Stimulated activated CD8-positive, alpha-beta memory T cell treated with anti-CD3 and anti-CD28 coated beads, Interleukin-7, amount 100 ng/mL, for 1 hour (primary cell): ENCODE measurements at places on chromosomes 3 and 15.

DNA sequence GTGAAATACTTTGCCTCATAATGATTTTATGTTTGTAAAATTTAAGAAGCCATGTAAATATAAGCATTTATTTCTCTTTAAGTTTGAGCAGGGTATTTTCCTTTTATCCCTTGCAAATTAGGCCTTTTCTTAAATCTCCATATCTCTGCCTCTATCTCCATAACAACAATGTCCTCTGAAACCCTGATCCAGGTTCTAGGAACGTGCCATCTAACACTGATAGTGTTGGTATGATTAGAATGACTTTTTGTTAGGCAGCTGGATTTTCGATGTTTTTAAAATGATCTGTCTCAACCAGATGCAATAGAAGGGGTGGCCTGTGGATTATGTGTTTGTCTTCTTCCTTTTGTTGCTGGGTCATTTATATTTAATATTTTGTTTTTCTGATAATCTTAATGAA is 77.9 kb downstream of the TRPC1 start:
- no peak for DNase-seq

- peak; percentile 7 for DNase-seq
These were observed 56.0 kb downstream of the SLC25A26 start for GRCh38 chr3:66276705-66277274.

GRCh38 chr15:40808861-40809450 is 1.7 kb upstream of the DNAJC17 start:
- no peak for DNase-seq

DNA sequence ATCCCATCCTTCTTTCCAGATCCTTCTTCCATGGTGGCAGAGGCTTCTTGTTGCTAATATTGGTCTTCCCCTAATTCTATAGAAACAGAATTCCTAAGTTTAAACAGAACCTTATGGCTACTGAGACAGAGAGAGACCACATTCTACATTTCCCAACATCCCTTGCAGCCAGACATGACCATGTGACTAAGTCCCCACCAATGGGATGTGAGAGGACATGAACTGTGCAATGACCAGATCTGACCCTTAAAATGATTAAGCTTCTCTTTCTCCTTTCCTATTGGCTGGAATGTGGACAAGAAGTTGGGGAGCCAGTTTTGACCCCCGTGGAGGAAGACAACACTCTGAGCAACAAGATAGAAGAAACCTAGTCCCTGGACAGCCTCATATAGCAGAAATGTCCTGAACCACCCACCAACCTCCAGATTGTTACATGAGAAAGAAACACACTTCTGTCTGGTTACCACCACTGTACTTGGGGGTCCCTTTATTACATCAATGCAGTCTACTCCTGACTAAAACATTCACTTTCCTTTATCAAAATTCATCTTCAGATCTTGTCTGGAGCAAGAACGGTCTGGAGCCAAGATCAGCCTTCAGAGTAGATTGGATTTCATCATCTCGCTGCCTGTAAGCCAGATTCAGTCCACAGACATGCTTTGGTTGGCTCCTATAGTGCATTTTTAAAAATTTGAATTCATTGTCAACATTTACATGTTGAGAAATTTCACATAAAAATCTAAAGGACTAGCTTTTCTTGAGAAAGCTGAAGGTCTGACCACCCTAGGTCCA is 183.9 kb downstream of the SHQ1 start:
- no peak for DNase-seq

DNA sequence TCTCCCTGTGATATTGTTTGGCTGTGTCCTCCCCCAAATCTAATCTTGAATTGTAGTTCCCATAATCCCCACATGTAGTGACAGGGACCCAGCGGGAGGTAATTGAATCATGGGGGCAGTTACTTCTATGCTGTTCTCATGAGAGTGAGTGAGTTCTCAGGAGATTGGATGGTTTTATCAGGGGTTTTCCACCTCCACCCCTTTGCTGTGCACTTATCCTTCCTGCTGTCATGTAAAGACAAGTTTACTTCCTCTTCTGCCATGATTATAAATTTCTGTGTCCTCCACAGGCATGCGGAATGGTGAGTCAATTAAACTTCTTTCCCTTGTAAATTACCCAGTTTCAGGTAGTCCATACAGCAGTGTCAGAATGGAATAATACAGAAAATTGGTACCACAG is 24.7 kb downstream of the TUSC7 start:
- no peak for DNase-seq

- DNase-seq, result no peak
These were observed 18.4 kb upstream of the OPA1 start for GRCh38 chr3:193574488-193575070.

DNA sequence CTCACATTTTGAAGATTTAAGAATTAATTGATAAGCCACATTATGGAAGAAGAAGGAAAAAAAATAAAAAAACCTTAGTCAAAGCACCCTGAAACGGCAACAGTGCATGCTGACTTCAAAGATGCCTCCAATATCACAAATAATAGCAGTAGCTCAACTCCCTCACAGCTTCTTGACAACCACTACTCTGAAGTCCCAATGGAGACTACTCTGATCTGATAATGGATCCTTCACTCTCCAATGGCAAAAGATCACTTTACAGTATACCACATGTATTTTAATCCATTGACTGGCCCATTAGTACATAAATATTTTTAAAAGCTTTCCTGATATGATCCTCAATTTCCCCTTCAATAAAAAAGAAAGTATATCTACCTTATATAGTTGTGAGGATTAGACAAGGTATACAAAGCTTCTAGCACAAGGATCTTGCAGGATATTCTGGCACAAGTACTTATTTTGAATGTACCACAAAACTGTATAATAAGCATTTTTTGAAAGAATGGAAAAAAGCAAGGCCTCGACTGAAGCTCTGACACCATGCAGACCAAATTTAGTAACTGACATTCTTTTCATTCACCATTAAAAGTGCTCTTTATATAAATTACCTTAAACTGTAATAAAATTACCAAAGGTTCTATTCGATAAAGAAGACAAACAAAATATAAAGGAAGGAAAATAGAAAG is 91.9 kb downstream of the PEAK1 start:
- DNase-seq, result no peak

GRCh38 chr3:3110749-3111361 is 681 bp upstream of the IL5RA start:
- no peak for DNase-seq

- no peak for DNase-seq
These were observed 13.3 kb upstream of the PAQR9 start for GRCh38 chr3:142976621-142977398.

DNA sequence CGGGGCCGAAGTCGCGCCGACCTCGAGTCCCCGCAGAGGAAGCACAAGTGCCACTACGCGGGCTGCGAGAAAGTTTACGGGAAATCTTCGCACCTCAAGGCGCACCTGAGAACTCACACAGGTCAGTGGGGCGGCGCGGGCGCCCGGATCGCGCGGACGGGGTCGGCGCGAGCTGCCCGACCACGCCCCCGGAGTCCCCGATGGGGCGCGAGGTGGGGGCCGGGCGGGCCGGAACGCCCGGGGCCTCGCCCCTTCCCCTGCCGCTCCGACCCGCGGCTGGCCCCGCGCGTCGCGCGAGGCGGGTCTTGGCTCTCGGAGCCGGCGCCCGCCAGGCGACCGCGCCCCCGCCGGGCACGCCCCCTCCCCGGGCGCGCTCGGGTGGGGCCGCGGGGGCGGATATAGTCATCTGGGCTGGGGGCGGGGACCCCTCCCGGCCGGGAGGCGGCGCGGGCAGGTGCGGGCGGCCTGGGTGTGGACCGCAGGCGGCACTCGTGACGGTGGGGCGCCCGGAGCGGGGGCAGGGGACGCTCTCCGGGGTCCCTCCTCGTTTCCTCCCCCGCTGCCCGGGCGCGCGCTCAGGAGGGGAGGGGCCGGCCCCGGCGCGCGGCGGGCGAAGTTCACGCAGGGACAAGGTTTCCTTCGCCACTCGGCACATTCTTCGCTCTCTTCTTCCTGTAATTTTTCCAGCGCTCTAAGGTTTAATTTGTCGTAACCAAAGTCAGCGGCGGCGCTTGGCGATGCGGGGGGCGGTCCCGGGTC is 1.2 kb downstream of the KLF13 start:
- peak; percentile 55 for DNase-seq

DNA sequence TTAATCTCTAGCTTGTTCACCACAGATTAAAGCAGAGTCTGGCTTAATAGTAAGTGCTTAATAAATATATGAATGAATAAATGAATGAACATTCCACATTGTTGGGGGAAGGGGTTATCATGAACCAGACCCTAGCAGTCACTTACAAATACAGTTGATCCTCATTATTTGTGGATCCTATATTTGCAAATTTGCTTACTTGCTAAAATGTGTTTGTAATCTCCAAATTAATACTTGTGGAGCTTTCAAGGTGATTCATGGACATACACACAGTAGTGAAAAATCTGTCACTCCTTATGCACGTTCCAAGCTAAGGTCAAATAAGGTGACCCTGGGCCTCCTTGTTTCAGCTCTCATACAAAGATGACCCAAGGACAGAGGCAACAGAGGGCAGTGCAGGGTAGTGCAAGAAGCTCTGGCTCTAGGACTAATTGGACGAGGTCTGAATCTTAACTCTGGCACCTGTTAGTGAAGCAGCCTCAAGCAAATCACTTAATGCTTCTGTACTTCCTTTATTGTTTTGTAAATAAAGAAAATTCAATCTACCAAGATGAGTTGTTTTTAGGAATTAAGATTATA is 112.8 kb upstream of the C2CD4B start:
- DNase-seq, result no peak

DNA sequence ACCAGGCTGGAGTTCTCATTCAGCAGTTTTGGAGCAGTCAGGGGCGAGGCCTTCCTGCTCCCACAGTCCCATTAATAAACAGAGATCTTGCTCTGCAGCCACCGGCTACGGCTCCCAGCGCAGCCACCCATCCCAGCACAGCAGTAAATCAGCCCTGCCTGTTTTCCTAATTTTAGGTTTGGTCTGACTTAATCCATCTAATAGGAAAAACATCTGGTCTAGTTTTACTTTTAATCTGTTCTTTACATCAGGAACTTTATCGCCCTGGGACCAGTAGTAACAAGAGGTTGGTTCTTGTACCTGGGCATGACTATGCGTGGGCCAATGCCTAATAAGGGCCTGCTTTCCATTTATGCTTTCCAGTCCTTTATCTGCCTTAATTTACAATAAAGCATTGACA is 264.0 kb upstream of the DPH6 start:
- DNase-seq, result no peak

DNA sequence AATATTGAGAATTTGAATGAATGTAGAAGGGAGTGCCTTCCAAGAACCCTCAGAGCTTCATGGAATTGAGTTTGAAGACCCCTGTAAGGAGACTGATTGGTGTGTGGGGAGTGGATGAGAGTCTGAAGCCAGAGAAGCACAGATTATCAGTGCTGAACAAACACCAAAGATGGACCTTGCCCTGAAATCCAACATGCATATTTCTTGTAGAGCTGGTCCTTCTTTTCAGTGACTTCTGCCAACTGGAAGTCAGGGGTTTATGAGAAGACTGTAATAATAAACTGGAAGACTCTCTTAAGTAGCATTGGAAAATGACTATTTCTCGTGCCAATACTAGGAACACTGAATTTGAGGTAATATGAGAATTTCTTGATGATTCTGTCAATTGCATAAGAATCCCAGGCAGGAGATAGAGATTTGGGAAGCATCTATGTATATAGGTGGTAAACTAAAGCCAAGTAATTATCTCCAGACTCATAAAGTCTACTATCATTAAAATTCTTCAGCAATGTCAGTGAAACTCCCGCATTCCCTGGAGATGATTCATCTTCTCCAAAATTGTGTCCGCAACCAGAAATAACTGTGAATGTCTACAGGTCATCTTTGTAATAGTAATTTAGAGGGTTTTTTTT is 213.8 kb downstream of the IL5RA start:
- DNase-seq, result no peak

DNA sequence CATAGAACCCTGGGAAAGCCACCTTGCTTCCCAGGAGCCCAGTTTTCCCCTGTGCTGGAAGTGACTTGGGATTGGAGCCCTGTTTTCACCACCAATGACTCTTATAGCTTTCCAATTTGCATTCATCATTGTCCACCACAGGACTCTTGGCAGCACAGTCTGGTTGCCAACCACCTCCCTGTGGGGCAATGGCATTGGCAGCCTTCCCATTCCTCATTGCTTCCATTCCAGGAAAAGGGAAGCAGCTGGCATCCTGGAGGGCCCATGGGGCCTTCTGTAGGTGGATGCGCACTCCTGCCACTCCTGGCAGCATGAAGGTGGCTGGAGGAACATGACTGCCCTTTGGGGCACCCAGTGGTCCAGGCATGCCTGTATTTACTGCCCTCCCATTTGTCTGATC is 57.7 kb downstream of the FEM1B start:
- DNase-seq, result no peak

DNA sequence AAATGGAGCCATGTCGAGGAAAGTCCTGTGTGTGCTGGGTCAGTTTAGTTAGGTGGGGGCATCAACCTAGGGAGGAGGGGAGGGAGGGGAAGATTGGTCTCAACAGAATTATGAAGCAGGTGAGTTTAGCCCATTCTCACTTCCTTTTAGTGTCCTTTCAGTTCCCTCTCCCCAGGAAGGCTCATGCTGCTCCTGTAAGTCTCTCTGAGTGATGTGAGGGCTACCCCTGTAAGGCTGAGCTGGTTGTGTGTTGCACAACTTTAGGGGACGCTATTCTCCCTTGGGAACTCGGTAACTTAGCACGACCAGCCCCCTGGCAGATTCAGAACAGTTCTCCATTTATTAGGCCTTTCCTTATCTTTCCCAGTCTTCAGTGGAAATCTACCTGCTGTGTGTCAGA is 21.2 kb downstream of the IL5RA start:
- DNase-seq, result no peak

DNA sequence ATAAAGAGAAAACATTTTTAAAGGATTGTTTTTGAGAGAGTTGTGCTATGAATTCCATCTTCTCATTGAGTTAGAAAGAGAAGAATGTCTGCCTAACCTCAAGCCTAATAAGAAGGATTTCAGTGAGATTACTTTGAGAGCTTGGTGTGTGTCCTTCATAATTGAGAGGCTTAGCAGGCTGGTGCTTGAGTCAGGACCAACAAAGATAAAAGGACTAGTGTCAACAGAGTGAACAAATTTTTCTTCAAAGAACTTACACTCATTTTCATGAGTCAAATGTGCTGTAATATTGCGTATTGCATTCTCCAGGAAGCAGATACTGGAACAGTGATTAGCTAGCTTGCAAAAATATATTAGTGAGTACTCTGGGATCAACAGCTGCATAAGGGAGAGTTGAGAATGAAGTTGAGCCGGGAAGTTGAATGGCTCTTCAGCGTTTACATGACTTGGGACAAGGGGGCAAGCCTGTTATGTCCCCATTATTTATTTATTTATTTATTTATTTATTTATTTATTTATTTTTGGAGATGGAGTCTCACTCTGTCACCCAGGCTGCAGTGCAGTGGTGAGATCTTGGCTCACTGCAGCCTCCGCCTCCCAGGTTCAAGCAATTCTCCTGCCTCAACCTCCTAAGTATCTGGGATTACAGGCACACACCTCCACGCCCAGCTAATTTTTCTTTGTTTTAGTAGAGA is 37.5 kb upstream of the SLITRK3 start:
- DNase-seq, result no peak

GRCh38 chr3:62818347-62818746 is 56.9 kb downstream of the CADPS start:
- DNase-seq, result no peak

DNA sequence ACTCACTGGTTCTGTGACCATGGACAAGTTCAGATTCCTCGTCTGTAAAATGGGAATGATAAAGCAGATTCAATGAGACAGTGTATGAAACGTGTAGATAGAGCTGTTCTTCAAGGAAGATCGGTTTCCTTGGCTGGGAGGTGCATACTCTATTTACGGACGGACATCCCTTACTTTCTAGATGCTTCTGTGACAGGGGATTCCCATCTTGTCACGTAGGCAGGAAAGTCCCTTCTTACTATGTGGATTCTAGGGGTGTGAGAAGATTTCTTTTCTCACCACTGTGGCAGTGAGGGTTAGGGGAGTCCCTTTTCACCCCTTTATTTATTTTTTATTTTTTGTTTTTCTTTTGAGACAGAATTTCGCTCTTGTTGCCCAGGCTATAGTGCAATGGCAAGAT is 180.9 kb upstream of the TBL1XR1 start:
- DNase-seq, result no peak
